ENCODE measurements at places on chromosomes 1 and 21. TPM values are rescaled to one million over a fixed set of nuclear protein-coding genes. Genes with fewer than 3 reads are reported as not detected.

DNA sequence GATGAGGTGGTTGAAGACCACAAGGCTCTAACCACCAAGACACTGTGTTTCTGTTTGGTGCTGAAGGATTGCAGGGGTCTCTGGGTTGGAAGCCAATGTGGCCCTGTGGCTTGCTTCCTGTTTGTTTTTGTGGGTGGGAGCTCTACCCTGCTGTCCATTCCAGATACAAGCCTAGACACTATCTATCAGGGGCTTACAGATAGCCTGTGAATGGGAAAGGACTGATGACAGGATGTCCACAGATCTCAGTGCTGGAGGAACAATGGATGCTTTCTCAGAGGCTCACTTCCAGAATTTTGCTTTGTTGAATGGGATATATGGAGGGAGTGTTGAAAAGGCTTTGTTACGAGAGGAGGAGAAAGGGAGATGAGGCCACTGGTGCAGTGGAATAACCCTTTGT, 69.7 kb downstream of the NOS1AP start:
- DNase-seq: no peak

- no peak for DNase-seq
Observed at GRCh38 chr1:36135796-36136195, 10.8 kb upstream of the COL8A2 start.

DNA sequence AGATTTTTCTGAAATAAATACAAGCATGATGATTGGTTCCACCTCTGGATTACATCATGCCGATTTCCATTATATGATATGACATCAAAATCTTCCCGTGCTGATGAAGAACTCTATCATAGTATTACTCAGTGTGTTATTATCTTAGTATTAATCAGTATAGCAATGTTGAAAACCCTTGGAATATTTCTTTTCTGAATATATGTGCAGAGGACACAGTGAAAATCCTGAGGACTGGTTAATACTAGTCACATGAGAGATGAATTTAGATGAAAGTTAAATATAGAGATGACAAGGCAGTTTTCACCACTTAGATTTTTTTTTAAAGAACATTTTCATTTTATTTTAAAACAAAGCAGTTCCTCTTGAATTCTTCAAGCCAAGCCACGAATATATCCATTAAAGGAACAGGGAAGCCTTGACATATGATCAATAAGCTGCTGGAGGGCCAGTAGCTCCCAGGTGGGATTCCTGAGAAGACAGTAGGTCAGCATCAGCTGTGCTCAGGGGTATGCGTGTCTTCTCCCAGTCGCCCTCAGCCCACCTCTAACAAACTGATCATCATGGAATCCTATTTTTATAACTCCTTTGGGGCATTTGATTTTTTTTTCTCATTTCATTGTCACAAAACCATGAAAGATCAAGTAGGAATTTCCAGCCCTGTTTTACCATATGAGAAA, 56.2 kb upstream of the UBE2U start:
- DNase-seq: no peak

The KCND3 gene
- polyA plus RNA-seq: 1.9 TPM

The OR2L8 gene
- polyA plus RNA-seq: not detected

DNA sequence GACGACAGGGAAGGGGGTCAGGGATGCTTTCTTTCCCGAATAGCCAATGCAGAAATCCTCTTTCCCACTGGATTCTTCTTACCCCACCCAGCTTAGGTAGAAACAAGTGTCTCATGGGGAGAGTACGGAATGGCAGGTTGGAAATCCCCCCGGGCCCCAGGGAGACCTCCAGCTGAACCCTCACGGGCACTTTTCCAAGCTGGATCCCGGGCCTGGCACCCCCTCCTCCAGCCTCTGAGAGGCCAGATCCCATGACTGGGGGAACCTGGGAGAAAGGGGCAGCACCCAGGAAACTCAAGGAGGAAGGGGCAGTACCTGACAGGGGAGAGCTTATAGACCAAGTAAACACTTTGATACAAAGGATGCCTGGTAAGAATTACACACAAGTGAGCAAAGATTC, 1.3 kb downstream of the PKP1 start:
- no peak for DNase-seq

DNA sequence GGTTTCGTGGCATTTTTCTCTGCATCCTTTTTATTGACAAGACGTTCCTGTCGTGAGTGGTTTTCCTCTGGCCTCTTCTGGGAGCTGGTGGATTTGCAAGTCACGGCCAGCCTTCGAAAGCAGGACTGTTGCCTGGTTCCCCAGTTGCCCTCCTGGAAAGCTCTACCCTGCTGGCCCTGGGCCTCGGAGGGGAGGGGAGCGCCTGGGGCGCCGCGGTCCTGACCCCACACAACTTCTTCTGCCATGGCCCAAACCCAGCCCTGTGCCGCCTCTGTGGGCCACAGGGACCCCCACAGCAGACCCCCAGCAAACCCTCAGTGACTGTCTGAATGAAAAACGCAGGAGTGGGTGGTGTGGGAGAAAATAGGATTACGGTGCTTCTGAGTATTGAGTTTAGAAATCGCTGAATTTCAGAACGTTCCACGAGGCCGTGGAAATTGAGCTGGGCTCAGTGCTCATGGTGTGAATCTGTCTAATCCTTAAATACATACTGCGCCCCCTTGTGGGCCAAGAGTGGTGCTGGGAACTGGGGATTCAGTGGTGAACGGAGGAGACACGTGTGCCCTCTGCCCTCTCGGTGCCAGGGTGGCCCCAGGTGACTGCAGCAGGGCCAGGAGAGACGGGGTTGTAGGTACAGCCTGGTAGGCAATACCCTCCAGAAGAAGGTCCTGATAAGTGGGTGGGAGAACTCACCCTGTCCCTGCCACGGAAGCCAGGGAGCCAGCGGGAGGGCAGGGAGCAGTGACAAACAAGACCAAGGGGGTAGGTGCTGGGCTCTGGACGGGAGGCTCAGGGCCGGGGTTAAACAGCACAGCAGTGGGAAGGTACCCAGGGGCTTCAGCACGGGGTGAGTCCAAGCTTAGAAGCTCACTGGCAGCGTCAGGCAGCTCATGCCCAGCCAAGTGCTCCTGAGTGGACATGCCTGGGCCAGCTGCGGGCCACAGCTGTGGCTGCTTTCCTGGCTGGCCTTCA, 101.2 kb upstream of the COL6A1 start:
- DNase-seq: no peak

GRCh38 chr1:156095906-156096508, 13.7 kb upstream of the MEX3A start:
- no peak for DNase-seq

The NTNG1 gene
- polyA plus RNA-seq: 13.1 TPM

GRCh38 chr1:22944346-22945055, 28.2 kb downstream of the LACTBL1 start:
- DNase-seq: no peak

- DNase-seq: no peak
Observed at GRCh38 chr1:95451054-95451453, 217.0 kb downstream of the RWDD3 start.

DNA sequence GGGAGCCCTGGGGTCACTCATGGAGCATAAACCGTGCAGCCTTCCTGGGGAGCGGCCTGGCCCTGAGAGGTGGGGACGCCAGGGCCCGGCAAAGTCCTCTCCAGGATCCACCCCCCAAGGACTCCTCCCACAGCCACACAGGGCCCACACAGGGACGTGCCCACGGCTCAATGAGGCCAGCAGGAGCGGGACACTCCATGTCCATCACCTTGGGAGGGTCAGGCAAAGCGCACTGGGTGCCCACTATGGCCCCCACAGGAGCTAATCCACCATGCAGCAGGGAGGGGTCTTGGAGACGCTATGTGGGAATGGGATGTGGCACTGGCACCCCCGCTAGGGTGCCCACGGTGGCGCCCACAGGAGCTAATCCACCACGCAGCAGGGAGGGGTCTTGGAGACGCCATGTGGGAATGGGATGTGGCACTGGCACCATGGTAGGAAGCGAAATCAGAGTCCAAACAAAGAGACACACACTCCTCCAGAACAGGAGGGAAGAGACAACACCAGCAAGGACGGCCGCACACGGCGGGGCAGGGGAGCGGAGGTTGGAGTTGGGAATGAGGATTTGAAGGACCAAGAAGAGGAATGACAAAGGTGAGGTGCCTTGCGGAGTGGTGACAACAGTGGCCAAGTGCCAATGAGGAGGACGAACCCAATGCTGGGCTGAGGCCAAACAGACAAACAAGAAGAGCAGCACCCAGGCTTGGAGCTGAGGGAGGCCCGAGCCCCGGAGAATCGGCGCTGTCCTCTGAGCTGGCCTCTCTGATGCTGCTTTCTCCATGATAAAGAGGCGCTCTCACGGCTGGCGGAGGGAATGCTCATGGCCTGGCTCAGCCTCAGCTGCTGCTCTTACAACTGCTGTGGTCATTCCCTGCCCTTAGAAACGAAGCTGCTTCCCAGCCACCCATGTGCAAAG, 18.1 kb upstream of the SLC19A1 start:
- no peak for DNase-seq

The CCDC30 gene
- 15.8 TPM for polyA plus RNA-seq

The UBR4 gene
- polyA plus RNA-seq: 98.2 TPM

The PLA2G4A gene
- polyA plus RNA-seq: 7.4 TPM

DNA sequence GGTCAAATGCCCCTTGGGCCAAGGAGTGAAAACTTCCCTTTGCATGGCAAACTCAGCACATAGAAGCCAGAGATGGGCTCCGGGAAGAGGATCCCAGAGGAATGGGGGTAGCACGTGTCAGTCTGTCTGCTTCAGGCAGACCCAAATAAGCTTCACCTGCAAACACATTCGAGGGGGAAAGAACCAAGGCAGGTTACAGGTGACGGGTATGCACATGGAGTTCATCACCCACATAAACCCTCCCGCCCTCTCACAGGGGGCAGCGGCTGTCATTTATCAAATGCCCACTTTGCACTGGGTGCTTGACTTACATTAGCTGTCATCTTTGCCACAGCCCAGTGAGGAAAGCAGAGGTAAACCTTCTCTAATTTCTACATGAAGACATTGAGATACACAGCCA, 73.0 kb upstream of the TLR5 start:
- no peak for DNase-seq

- no peak for DNase-seq
Observed at GRCh38 chr1:119132179-119132578, 8.3 kb downstream of the WARS2 start.

DNA sequence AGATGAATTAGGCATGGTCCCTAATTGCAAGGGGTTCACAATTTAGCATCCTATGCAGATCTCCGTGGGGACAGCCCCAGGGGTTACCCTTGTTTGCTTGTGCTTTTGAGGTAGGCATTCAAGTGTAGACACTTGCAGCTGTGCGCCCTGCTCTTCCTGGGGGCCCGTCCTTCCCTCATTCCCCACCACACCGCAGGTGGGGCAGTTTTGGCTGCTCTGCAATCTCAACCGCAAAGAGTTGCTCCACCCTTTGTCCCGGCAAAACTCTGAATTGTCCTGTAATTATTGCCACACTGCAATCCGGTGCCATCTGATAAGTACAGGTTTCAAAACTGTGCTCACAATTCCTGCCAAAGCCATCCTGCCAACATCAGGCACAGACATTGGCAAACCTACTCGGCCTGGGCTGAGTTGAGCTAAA, 65.4 kb upstream of the LYST start:
- no peak for DNase-seq

GRCh38 chr1:100433563-100433962, 81.3 kb downstream of the CDC14A start:
- no peak for DNase-seq

DNA sequence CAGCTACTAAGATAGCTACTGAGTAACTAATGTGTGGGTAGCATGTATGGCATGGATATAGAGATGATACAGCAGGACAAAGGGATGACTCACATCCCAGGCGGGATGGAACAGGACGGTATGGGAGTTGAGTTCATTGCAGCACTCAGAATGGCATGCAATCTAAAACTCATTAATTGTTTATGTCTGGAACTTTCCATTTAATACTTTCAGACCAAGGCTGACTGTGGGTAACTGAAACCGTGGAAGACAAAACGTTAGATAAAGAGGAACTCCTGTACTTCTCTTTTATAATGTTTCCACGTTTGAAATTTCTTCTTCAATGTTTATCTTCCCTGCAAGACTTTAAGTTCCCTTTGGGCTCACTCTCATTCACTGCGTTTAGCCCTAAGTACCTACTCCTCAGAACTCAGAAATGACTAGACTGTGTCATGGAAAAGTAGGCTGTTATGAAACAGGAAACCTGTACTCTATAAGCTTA, 151.9 kb downstream of the MAGI3 start:
- no peak for DNase-seq

The OR11L1 gene
- not detected for polyA plus RNA-seq

The SERPINC1 gene
- 5.5 TPM for polyA plus RNA-seq

The LCE2A gene
- not detected for polyA plus RNA-seq
